ENCODE measurements at places on chromosomes 1 and 21.
A peak's percentile ranks its signal among the peaks of the same experiment; 100 is the strongest.

DNA sequence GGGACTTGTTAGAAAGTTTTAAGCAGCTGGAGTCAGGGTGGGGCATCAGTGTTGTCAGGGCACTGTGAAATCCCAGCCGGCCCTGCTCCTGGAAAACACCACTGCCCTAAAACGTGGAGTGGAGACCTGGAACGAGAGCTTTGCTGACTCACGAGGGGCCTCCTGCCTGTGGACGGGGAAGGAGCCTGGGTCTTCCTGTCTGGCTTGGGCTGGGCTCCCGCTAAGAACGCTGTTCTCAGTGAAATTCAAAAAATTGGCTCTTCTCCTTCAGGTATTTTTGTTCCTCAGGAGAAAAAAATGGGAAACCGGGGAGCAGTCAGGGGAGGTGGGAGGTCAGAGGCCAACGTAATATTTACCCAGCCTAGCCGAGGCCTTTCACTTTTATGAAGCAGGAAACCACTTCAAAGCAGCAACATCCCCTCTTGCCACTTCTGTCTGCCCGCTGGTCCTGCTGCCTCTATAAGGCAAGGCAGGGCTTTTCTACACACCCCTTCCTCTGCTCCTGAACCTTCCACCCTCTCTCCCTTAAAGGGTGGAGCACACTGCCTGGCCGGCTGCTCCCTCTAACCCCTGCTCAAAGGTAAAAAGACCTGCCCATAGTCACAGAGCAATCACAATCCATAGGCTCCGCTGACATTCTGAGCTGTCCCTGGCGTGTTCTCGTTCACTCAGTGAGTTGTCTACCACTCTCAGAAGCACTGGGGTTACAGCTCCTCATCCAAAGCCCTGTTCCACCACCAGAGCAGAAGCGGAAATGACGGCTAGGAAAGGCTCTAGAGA lies 8.0 kb downstream of the PLXNA2 start:
- DNase-seq: peak; percentile 83

DNA sequence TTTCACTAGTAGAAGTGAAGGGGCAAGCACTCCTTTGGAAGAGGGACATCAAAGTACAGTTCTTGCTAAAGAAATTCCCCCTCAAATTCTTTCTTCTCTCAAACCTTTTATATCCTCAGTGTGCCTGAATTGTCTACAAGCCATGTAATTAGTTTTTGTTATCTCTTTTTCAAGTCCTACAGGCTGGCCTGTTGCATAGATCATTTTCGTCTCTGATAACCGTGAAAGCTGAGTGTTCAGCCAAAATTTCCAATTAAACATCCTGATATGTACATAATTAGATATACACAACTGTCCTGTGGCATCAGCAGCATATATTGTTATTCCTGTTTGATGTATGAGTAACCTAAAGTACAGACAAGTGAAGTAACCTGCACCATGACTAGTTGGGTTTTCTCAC lies 375.5 kb upstream of the ST6GALNAC5 start:
- DNase-seq: no peak

GRCh38 chr1:187715483-187715882 lies 886.7 kb downstream of the PLA2G4A start:
- DNase-seq: no peak

DNA sequence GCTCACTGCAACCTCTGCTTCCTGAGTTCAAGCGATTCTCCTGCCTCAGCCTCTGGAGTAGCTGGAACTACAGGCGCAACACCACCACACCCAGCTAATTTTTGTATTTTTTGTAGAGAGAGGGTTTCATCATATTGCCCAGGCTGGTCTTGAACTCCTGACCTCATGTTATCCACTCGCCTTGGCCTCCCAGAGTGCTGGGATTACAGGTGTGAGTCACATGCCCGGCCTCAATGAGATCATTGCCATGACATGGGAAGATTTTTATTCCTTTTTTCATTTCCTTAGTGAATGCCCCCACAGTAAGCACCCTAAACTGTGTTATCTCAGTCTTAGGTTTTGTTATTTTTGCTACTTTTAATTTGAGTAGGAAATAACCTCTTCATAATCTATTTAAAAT lies 977.9 kb downstream of the BRINP3 start:
- peak; percentile 9 for DNase-seq

DNA sequence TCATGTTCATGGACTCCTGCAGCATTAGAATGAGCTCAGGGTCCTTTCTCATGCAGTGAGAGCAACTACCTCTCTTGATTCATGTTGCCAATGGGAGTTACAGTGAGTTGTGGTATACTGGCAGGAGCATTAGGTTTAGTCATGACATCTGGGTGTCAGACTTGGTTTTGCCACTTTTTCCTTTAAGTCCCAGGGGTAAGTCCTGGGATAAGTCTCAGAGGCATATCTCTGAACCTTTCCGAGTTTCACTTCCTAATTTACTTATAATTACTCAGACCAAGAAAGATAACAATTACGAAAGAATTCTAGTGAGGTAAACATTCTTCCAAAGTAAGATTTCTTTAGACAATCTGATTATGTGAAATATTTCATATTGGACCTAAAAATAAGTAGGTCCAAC lies 606.0 kb downstream of the SMYD3 start:
- DNase-seq: no peak

DNA sequence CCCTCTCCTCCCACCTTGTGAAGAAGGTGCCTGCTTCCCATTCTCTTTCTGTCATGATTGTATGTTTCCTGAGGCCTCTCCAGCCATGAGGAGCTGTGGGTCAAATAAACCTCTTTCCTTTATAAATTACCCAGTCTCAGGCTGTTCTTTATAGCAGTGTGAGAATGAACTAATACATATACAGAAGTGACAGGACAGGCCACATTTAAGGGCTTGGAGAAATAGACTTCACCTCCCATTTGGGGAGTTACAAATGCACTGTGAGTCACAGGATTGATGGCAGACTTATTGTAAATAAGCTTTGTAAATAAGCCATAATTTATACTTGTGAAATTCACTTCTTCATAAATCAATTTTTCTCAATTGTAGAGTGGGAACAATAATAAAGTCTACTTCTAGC lies 543.3 kb downstream of the LRRIQ3 start:
- no peak for DNase-seq

DNA sequence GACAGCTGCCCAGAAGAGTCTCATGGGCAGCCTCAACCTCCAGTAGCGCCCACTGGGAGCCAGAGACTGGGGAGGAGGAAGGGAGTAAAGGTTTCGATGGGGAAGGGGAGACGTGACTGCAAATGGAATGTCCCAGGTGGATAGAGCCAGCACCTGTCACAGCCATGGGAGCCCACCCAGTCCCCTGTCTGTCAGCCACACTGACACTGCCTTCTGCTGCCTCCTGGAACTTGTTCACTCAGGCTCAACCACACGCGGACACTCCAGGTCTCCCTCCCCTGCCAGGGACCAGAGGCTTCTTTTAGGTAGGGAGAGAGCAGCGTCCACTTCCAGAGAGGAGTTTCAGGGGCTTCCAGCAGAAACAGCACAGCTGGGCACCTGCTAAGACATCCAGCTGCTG lies 346.3 kb downstream of the NPHP4 start:
- DNase-seq: no peak

DNA sequence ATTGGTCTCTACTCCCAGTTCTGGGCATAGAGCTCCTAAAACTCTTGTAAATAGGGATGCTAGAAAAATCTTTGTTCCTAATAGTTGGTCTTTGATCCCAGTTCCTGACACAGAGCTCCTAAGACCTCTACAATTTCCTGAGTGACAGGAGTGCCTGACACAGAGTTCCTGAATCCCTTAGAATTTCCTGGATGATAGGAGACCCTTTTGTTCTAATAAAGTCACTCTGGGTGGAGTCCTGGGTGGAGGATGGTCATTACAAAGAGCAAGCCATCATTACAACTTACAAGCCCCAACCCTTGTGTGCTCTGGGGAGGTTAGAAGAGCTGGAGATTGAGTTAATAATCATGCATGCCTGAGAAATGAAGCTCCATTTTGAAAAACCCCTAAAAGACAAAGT lies 58.4 kb downstream of the ZZZ3 start:
- DNase-seq: no peak

- DNase-seq: no peak
Observed at GRCh38 chr21:44458971-44459711, 3.8 kb downstream of the LRRC3 start.

DNA sequence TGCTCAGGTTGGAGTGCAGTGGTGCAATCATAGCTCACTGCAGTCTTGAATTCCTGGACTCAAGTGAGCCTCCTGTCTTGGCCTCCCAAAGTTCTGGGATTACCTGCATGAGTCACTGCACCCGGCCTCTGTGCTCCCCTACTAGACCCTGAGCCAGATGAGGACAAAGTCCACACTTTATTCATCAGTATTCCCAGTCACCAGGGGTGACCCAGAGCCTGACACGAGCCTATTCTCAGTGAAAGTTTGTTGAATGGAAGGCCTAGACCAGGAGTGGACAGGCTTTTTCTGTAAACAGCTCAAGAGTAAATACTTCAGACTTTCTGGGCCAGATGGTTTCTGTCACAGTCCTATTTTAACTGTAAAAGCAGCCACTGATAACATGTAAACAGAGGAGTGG lies 68.2 kb downstream of the MAB21L3 start:
- no peak for DNase-seq

DNA sequence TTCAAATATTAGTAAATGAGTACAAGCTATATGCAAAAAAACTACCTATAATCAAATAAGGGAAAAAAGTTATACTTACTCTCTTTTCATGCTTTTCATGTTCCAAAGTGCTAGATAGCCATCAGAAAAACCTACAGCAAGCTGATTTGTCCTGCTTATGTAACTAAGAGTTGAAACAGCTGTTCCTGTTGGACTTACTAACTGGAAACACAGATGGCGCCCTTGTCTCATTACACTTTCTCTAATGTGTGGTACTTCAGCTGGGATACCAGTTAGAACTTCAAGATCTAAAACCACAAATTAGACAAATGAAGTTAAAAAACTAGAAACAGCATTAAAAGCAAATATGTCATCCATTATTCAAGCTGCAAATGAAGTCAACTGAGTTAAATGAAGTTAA lies 24.3 kb downstream of the AHCTF1 start:
- peak; percentile 78 for DNase-seq

- DNase-seq: no peak
Observed at GRCh38 chr1:218573925-218574324, 228.8 kb downstream of the TGFB2 start.

- no peak for DNase-seq
Observed at GRCh38 chr1:77227381-77227780, 8.2 kb upstream of the PIGK start.

- DNase-seq: peak; percentile 79
Observed at GRCh38 chr1:9867408-9868243, 42.4 kb downstream of the CTNNBIP1 start.

DNA sequence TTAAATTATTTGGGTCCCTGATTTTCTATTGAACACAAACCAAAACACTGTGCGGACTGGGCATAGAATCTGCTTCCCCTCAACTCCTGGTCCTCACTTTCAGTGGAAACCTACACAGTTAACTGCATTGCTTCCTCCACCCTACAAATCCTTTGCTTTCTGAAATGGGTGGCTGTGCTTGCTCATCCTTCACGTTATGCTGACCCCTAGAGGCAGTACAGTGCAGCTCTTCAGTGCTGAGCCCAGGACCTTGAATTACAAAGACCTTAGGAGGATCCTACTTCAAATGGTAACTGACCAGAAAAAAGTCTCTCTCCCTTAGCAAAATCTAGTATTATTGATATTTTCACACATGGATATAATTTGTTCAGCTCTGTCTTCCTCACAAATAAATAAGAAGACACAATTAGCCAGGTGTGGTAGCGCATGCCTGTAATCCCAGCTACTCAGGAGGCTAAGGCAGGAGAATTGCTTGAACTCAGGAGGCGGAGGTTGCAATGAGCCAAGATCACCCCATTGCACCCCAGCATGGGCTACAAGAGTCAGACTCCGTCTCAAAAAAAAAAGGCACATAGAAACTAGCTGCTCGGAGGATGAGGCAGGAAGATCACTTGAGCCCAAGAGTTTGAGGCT lies 63.4 kb upstream of the L1TD1 start:
- DNase-seq: peak; percentile 69

DNA sequence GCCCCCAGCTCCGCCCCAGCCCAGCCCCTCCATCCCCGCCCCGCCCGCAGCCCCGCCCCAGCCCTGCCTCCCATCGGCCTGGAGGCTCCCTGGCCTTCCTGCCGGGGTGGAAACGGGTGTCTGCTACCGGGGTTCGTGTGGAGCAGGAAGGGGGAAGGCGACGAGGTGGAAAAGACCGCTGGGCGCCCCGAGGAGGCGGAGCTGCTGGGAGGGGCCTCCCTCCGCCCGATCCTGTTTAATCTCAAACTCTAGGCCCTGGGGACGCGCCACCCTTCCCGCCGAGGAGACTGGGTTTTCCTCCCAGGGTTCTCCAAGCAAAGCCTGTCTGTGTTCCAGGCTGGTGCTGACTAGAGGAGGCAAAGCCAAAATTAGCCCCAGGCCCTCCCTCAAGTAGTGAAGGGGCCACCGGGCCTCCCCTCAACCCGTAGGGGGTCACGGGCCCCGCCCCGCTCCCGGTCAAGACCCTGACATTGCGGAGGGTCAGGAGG lies 16.2 kb upstream of the TTLL10 start:
- DNase-seq: peak; percentile 93
